ENCODE measurements at places on chromosomes 3 and 15. TPM values are rescaled to one million over a fixed set of nuclear protein-coding genes. Genes with fewer than 3 reads are reported as not detected.

DNA sequence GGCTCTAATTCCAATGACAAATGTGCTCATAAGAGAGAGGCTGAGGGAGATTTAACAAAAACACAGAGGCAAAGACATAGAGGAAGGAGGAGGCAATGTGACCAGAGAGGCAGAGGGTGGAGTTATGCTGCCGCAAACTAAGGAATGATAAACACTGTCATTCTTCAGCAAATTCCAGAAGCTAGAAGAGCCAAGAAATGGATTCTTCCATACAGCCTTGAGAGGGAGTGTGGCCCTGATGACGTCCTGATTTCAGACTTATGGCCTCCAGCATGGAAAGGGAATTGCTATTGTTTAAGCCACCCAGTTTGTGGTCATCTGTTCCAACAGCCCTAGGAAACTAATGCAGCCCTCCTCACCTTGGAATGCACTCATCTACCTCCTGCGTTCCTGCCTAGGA lies 30.5 kb downstream of the CD47 start:
- no peak for DNase-seq
- no peak overlapping the region for H3K27ac ChIP-seq
- H3K36me3 ChIP-seq: no peaks in the 10 kb centered on the region
- no peaks in the 10 kb centered on the region for H3K4me1 ChIP-seq

DNA sequence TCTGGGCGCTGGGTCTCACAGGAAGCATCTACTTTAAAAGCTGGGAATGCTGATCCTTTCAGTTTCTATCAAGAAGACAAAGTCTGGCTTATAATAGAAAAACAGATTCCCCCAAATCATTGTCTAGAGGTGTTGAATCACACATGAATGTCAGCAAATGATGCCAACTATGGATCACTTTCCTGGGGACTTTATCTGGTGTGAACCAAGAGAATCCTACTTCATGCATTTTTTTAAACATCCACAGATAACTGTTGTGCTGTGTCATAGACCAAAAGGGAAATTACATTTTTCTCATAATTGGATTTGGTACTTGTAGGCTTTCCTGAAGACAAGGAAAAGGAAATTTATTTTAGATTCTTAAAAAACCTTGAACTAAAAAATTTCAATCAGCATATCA lies 132.7 kb downstream of the CD47 start:
- peaks cover 5% of the 10 kb centered on the region for H3K4me1 ChIP-seq
- H3K27ac ChIP-seq: peak overlapping the region; percentile 73
- H3K27me3 ChIP-seq: no peaks in the 10 kb centered on the region

DNA sequence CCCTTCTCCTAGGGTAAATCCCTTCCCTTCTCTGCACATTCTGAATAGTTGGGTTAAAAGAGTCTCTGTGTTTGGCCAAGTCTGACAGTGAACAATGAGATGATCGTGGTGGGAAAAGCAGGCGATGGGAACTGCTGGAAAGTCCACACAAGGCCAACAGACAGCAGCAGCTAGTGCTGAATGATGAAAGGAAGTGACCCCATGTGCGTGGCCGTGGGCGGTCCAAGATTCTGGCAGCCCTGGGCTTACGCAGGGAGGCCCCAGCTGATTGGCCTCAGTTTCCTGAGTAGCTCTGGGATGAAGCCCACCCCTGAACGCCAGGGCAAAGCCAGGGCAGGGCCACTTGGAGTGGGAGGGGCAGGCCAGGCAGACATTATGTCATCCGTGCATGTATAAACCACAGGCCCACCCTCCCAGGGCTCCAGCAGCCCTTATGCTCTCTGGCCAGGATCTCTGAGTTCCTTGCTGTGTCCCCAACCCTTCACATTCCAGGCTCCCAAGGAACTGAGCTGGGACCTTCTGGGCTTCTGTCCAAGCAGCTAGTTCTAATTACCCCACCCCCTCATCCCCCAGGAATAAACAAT lies 57.8 kb downstream of the CDC25A start:
- H3K27me3 ChIP-seq: no peaks in the 10 kb centered on the region
- peak overlapping the region; percentile 60 for H3K27ac ChIP-seq
- H3K4me3 ChIP-seq: no peak overlapping the region
- no peaks in the 10 kb centered on the region for H3K36me3 ChIP-seq

Gene LMCD1
- 105 TPM for total RNA-seq

- H3K4me1 ChIP-seq: no peaks in the 10 kb centered on the region
- no peak for DNase-seq
- H3K36me3 ChIP-seq: no peaks in the 10 kb centered on the region
Observed at GRCh38 chr15:39235084-39235795, 345.6 kb upstream of the THBS1 start.

Gene OR5H2
- total RNA-seq: not detected

- H3K36me3 ChIP-seq: no peaks in the 10 kb centered on the region
- H3K4me1 ChIP-seq: no peaks in the 10 kb centered on the region
- H3K4me3 ChIP-seq: no peak overlapping the region
Observed at GRCh38 chr3:198071602-198072287, 111.7 kb downstream of the LMLN start.

GRCh38 chr3:106759731-106760130 lies 617.5 kb upstream of the CCDC54 start:
- H3K36me3 ChIP-seq: no peaks in the 10 kb centered on the region
- H3K27me3 ChIP-seq: no peaks in the 10 kb centered on the region
- H3K27ac ChIP-seq: no peak overlapping the region
- H3K4me1 ChIP-seq: no peaks in the 10 kb centered on the region
- no peak for DNase-seq

DNA sequence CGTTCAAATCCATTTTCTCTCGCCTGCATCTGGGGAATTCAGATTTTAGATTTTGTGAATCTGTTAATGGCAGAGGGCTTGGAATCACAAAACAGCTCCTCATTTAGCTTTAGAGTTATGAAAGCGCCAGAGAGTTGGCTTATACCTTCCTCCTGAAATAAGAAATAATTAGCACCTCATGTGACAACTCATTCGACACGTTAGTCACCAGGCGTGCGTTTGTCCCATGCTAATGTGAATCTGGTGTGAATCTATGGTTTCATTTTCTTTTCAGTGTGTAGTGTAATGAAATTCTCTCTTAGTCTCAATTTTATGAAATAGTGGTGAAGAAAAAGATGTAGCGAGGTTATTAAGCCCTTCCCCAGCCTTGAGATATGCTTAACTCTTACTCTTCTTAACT lies 89.4 kb downstream of the EDEM1 start:
- no peak for DNase-seq
- no peaks in the 10 kb centered on the region for H3K4me1 ChIP-seq
- H3K36me3 ChIP-seq: no peaks in the 10 kb centered on the region
- H3K4me3 ChIP-seq: no peak overlapping the region
- no peaks in the 10 kb centered on the region for H3K27me3 ChIP-seq

Gene THBS1
- 386 TPM for total RNA-seq

DNA sequence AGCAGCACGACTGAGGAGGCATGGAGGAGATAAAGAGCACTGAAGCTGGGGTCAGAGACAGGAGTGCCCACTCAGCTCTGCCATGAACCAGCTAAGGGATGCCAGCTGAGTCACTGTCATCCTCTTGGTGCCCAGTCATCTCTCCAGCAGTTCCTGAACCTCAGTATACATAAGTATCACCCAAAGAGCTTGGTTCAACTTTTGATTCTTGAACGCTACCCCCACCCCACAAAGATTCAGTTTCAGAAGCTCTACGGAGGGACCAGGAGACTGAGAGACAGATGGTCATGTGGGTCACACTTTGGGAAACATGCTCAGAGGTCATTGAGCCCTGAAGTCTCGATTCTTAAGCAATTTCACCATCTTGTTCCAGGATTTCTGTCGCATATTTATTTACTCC lies 108.4 kb downstream of the ALDH1A2 start:
- H3K27ac ChIP-seq: no peak overlapping the region
- H3K27me3 ChIP-seq: no peaks in the 10 kb centered on the region
- no peaks in the 10 kb centered on the region for H3K36me3 ChIP-seq
- no peak overlapping the region for H3K4me3 ChIP-seq
- no peak for DNase-seq
- no peaks in the 10 kb centered on the region for H3K4me1 ChIP-seq

- H3K4me3 ChIP-seq: no peak overlapping the region
- no peaks in the 10 kb centered on the region for H3K4me1 ChIP-seq
Observed at GRCh38 chr15:79078763-79079410, 11.7 kb downstream of the RASGRF1 start.

Gene GABRR3
- total RNA-seq: not detected

Gene CELF6
- 2.6 TPM for total RNA-seq

Gene TMCO5A
- total RNA-seq: not detected

Gene IFT122
- total RNA-seq: 45.8 TPM

DNA sequence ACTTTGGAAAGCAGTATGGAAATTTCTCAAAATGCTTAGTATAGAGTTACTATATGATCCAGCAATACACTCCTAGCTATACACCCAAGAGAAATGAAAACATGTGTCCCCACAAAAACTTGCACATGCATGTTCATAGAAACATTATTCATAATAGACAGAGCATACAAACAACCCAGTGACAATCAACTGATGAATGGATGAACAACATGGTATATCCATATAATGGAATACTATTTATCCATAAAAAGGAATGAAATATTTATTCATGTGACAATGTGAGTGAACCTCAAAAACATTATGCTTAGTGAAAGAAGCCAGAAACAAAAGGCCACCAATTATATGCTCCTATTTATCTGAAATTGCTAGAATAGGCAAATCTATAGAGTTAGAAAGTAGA lies 6.7 kb downstream of the MYH15 start:
- H3K36me3 ChIP-seq: no peaks in the 10 kb centered on the region
- no peak for DNase-seq
- no peaks in the 10 kb centered on the region for H3K4me1 ChIP-seq
- H3K27ac ChIP-seq: no peak overlapping the region
- H3K27me3 ChIP-seq: no peaks in the 10 kb centered on the region

DNA sequence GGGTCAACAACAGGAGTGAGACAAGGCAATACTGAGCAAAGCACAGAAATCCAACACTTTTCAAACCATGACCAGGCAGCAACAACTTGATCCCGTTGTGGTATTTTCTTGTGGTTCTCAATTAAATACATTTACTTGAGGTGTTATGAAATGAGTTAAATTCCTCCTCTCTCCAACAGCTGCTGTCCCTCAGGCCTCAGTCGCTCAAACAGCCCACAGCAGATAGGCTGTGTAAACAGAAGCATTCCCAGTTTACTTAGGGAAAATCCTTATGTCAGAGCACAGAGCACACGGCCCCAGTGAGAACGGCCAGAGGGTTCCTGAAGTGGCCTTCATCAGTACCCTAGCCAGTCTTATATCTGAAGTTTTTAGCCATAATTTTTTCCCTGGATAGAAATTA lies 359.9 kb downstream of the AGBL1 start:
- H3K27me3 ChIP-seq: no peaks in the 10 kb centered on the region
- no peak for DNase-seq
- no peak overlapping the region for H3K4me3 ChIP-seq

- DNase-seq: no peak
- H3K36me3 ChIP-seq: no peaks in the 10 kb centered on the region
- H3K27me3 ChIP-seq: no peaks in the 10 kb centered on the region
- H3K4me1 ChIP-seq: no peaks in the 10 kb centered on the region
Observed at GRCh38 chr3:136093771-136094170, 102.4 kb downstream of the MSL2 start.

Gene GOLGA6A
- total RNA-seq: not detected

DNA sequence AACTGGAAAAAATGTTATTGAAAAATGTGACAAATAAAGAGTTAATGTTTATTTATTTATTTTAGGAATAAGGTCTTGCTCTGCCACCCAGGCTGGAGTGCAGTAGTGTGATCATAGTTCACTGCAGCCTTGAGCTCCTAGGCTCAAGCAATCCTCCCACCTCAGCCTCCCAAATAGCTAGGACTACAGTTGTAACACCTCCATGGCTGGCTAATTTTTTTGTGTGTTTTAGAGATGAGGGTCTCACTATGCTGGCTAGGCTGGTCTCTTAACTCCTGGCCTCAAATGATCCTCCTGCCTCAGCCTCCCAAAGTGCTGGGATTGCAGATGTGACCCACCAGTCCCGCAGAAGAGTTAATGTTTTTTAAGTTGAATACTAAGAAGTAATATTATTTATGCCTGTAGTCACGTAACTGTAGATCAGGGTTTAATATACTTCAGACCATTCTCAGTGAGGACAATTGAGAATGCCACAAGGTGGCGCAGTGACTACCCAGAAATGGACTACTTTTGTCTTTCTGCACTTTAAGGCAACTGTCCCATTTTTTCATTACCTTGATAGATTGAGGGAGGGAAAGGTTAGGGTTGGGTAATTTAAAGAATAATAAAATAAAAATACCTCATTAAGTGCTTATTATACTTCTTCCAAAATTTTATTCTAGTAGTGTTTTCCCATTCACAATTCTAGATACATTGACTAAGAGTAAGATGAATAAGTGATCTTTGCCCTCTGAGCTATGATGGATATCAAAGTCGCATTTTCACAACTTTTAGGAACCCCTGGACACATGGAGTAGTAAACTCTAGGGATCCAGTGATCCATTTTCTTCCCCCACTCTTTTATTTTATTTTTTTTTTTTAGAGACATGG lies 6.0 kb downstream of the MUC13 start:
- H3K27me3 ChIP-seq: no peaks in the 10 kb centered on the region
- H3K27ac ChIP-seq: no peak overlapping the region
- DNase-seq: peak; percentile 39
- no peak overlapping the region for H3K4me3 ChIP-seq
- no peaks in the 10 kb centered on the region for H3K36me3 ChIP-seq

DNA sequence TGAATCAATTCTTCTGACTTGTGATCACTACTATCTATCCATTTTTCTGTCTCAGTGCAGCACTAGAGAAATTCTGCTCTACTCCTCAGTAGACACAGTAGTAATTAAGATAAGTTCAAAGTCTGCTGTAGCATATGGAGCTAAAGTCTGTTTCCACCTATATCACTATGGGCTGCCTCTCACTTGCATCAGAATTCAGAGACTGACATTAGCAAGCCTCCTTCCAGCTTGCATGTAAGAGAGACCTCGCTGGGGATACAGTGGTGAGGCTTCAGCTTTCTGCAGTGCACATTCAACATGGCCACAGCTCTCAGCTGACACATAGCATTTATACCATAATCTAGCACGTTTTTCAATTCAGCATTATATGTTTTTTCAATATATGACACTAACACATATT lies 217.0 kb downstream of the PLOD2 start:
- no peaks in the 10 kb centered on the region for H3K4me1 ChIP-seq
- H3K27me3 ChIP-seq: no peaks in the 10 kb centered on the region
- no peak for DNase-seq
- no peak overlapping the region for H3K4me3 ChIP-seq

- no peaks in the 10 kb centered on the region for H3K36me3 ChIP-seq
- no peaks in the 10 kb centered on the region for H3K4me1 ChIP-seq
- H3K4me3 ChIP-seq: no peak overlapping the region
- no peaks in the 10 kb centered on the region for H3K27me3 ChIP-seq
- no peak overlapping the region for H3K27ac ChIP-seq
Observed at GRCh38 chr15:67386947-67387346, 132.4 kb downstream of the IQCH start.

Gene CHDH
- total RNA-seq: 2.9 TPM
